HuH-7 (cell line): ENCODE measurements at places on chromosomes 12 and 14.

GRCh38 chr12:27076468-27076867, 5.9 kb downstream of the C12orf71 start:
- DNase-seq = no peak

DNA sequence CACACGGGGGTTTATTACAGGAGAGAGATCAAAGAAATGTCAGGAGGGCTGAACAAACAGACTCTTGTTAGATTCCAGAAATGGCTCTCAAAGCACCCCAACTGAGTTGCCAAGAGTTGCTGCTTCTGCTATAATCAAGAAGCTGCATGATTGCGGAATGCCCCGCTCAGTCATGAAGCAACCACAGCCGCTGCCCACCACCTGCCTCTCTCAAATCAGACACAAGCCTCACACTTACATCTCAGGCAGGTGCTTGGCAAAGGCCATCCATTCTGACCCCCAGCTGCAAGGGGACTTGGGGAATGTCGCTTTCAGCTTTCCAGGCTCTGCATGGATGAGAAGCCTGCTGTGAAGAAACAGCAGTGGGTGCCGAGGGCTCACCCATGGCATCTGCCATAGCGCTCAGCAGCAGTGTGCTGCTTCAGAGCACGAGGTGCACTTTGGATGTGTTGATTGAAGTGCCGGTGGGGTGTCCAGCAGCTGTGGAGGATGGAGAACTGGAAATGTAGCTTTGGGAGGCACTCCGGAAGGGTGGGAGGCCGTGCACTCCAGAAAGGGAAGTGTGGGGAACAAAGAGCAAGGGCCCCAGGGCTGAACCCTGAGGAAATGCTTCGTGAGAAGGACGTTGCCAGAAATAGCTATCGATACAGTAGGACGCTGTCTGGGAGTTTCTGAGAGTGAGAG, 37.7 kb downstream of the LRRC74A start:
- no peak for DNase-seq

GRCh38 chr14:69354383-69355153, 43.5 kb downstream of the ERH start:
- DNase-seq = no peak

DNA sequence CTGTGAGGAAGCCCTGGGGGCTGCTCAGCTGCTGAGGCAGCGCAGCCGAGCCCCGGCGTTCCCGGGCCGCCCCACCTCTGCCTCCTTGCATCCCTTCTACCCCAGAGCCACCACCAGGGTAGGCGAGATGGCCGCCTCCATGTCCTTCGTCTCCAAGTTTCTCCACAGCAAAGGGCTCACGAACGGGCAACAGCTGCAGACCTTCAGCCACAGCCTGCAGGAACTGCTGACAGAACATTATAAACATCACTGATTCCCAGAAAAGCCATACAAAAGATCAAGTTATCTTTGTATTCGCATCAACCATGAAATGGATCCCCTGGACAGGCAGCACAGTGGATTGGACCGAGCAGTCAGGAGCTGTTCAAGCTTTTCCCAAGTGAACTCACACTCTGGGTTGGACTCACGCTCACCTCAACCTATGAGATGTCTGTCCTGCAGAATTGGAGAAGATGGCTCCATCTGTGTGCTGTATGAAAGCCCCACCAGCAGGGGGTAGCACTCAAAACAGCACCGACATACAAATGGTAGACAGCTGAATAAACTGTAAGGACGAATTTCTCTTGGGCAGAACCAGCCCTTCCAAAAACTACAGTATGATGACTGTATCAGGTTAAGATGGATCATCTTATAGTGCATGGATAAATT, 19.4 kb upstream of the A2M start:
- DNase-seq = no peak

DNA sequence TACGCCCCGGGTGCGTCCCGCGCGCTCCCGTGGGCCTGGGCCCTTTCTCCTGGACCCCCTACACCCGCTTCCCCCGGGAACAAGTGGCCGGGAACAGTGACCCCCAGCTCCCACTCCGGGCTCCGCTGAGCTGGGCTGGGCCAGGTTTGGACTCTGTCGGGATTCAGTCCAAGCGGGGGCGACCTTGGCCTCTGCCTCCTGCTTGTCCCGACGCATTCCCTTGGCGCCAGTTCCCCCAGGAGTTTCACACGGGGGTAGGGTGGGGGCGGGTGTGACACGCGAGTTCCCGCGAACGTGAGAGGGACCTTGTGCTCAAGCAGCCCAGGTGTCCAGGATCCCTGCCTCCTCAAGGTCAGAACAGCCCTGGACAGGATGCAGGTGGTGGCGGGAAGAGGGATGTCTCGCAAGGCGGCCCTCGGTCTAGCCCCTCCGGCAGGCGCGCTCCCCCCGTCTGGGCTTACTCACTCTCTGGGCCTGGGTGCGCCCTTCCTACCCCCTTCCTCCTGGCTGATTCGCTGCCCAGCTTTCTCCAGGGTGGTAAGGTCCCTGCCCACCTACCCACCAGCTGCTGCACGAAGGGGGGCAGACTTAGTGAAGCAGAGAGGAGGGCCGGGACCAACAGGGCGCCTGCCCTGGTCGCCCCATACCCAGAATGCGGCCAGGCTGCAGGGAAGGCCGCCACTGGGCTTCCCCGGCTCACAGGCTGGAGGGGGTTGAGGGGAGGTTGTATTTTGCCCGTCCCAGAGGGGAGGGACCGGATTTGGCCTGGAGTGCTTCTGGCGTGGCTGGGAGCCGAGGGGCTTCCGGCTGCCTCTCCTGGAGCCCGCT, 862 bp downstream of the CRIP2 start:
- DNase-seq = no peak

DNA sequence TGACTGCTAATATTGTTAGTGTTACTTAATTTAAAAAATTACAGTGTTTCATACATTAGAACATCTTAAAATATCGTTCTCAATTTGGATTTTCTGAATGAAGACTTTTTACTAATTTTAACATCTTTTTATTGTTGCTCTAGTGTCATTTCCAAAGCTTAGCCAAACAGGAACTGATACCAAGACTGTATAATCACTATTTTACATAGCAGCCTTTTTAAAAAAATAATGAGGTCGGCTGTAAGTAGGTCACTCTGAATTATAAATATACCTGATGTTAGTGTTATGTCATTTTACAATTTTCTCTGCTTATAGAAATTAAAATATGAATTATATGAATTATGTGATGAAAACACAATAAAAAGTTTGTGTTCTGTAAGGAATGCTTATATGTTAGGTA, 321.5 kb downstream of the TMEM117 start:
- DNase-seq = no peak

- DNase-seq = no peak
Measured at GRCh38 chr14:69921052-69921451, 41.8 kb downstream of the SMOC1 start.

DNA sequence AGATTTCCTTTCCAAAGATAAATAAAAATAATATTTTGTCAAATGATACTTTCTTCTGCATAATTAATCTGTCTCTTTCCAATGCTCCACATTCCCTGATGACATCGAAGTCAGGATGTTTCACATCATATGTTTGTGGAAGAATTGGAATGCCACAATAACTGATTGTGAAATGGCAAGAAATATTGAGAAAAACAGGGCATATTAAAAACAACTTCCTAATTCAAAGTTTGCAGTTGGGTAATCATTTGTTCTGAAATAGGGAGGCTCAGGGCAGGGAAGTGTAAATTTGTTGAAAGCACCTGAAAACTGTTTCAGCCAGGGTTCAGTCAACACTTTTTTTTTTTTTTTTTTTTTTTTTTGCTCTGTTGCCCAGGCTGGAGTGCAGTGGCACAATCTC, 50.7 kb downstream of the BCAT1 start:
- no peak for DNase-seq

DNA sequence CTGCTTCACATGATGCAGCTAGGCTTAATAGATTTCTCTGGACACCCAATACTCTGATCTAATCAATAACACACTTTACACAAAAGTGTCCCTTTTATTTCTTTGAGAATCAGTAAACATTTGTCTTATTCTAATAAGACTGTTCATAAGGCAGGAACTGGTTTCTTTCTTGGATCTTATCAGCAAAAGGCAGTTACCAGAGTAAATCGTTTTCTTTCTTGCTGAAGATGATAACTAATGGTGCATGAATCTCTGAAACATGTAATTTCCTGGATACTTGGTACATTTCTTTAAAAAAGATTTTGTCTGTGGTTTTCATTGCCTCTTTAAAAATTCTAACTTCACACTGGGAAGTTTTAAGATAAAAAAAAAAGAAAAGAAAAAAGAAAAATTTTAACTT, 39.6 kb downstream of the WIF1 start:
- DNase-seq = no peak

GRCh38 chr12:122063694-122064024, 14.9 kb upstream of the MLXIP start:
- no peak for DNase-seq

- no peak for DNase-seq
Measured at GRCh38 chr12:114968727-114969126, 284.8 kb upstream of the TBX3 start.

- DNase-seq = no peak
Measured at GRCh38 chr14:50910495-50911420, 33.5 kb downstream of the PYGL start.

DNA sequence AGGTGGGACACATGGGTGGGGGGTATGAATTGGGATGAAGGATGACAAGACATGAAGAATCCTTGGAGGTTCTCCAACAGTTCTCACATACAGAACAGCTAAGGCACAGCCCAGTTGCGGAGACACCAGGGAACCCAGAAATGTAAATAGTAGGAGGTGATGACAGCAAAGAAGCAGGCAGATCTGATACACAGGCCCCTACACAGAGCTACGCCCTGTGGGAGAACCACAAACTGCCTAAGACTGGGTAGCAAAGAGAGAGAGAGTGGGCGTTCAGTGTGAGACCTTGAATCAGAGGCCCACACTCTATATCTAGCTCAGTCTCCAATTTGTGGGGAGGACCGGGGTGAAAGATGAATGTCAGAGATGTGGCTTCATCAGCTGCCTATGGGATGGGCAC, 9.5 kb upstream of the NUMB start:
- no peak for DNase-seq

- no peak for DNase-seq
Measured at GRCh38 chr12:56020423-56021184, at the start of gene IKZF4. IKZF4 (plus strand) TSS chr12:56021043; CDS start chr12:56021494, 451 bp downstream.

DNA sequence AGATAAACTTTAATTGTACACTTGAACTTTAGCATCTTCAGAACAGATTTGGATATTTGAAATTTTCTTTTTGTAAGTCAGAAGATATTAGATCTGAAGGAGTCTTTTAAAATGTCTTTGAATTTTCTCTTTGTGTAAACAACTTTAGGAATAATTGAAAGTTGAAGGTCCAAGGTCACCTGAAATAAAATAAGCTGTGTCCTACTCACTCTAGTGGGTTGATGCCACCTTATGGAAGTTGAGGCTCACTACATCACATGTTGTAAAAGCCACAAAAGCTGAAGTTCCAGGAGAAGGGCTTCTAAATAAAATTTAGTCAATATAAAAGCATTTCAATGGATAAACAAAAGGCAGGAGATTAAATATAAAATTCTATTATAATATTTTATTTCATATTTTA, 122.0 kb upstream of the ATXN7L3B start:
- DNase-seq = no peak

DNA sequence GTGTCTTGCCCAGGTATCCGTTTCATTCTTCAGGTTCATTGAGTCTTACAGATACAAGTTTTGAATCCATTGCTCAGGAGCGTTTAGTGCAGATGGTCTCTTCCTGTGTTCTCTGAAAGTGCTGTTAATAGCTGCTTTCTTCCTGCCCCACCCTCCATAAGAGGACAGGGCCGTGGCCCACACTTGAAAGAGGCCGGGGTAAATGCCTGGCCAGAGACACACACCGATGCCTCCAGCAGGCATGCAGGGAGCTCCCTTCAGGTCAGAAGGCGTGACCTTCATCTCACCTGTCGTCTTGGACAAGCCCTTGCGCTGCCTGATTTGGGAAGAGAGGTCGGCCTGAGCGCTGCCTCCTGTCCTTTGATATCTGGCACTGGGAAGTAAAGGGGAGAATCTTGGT, 11.6 kb downstream of the PRKAB1 start:
- DNase-seq = no peak

- no peak for DNase-seq
Measured at GRCh38 chr12:75850721-75851462, 180.7 kb downstream of the PHLDA1 start.
